CD4-positive, alpha-beta T cell (primary cell): ENCODE measurements at places on chromosomes 7 and 10. TPM values are rescaled to one million over a fixed set of nuclear protein-coding genes. Genes with fewer than 3 reads are reported as not detected.

DNA sequence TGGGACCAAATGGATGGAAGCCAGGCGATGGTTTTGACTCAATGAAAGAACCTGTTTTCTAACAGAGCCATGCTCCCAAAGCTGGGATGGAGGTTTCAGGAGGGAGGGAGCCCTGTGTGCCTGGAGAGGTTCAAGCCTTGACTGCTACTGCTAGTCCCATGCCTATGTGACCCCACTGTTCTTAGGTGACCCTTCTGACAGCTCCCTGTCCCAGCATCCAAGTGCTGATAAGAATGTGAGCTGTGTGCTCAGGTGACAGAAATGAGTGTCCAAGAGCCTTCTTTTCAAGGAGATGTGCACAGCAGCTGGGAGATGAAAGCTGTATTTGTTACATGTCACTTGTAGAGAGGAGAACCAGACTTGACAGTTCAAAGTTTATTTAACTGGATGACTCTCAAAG is 595.4 kb downstream of the GALNT17 start:
- DNase-seq, result no peak
- no peak overlapping the region for H3K4me3 ChIP-seq
- H3K4me1 ChIP-seq, result no peaks in the 10 kb centered on the region
- no peaks in the 10 kb centered on the region for H3K27me3 ChIP-seq
- H3K36me3 ChIP-seq, result no peaks in the 10 kb centered on the region

UFSP1 gene
- total RNA-seq, result 1.1 TPM

JCAD gene
- total RNA-seq, result not detected

CDH23 gene
- total RNA-seq, result 5.2 TPM

GRM8 gene
- not detected for total RNA-seq

TSPAN12 gene
- not detected for total RNA-seq

NPTX2 gene
- total RNA-seq, result not detected

DNA sequence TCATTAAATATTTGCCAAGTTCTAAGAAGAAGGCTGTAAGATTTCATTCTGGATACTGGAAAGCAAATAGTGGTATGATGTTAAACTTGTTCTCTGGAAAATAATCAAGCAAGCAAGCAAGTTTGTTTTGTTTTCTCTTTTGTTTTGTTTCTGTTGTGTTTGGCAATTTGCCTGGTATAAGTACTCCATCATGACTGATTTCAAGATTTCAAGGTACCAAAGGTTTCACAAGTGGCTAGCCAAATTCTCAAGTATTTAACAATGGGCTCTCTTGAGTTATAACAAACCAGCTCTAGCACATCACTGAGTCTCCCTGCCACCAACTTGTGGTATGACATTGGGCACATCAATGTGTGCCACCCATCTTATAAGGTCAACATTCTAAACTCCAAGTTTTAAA is 151.7 kb upstream of the IGFBP3 start:
- no peaks in the 10 kb centered on the region for H3K4me1 ChIP-seq
- no peak for DNase-seq
- no peak overlapping the region for H3K27ac ChIP-seq
- no peaks in the 10 kb centered on the region for H3K27me3 ChIP-seq
- no peak overlapping the region for H3K4me3 ChIP-seq

- no peak for DNase-seq
- H3K27me3 ChIP-seq, result no peaks in the 10 kb centered on the region
- no peaks in the 10 kb centered on the region for H3K36me3 ChIP-seq
- H3K27ac ChIP-seq, result no peak overlapping the region
Measured at GRCh38 chr10:43739161-43739560, 90.5 kb upstream of the ZNF32 start.

GRCh38 chr10:76632767-76633051 is 1004.9 kb downstream of the KCNMA1 start:
- peak; percentile 11 for DNase-seq
- H3K27ac ChIP-seq, result no peak overlapping the region
- no peak overlapping the region for H3K4me3 ChIP-seq
- H3K27me3 ChIP-seq, result no peaks in the 10 kb centered on the region

GRCh38 chr10:124574456-124575070 is 112.9 kb downstream of the LHPP start:
- no peak for DNase-seq
- H3K4me1 ChIP-seq, result no peaks in the 10 kb centered on the region
- H3K27ac ChIP-seq, result no peak overlapping the region

GRCh38 chr7:55081068-55081467 is 62.3 kb downstream of the EGFR start:
- no peak overlapping the region for H3K27ac ChIP-seq
- no peak overlapping the region for H3K4me3 ChIP-seq
- DNase-seq, result no peak
- H3K27me3 ChIP-seq, result no peaks in the 10 kb centered on the region
- no peaks in the 10 kb centered on the region for H3K36me3 ChIP-seq

GRCh38 chr7:22356010-22356691 is 803 bp downstream of the RAPGEF5 start:
- H3K27me3 ChIP-seq, result peaks cover 27% of the 10 kb centered on the region
- H3K36me3 ChIP-seq, result no peaks in the 10 kb centered on the region
- H3K27ac ChIP-seq, result no peak overlapping the region
- H3K4me1 ChIP-seq, result no peaks in the 10 kb centered on the region
- no peak for DNase-seq

- DNase-seq, result peak; percentile 72
- no peaks in the 10 kb centered on the region for H3K27me3 ChIP-seq
- peaks cover 35% of the 10 kb centered on the region for H3K36me3 ChIP-seq
- peaks cover 47% of the 10 kb centered on the region for H3K4me1 ChIP-seq
Measured at GRCh38 chr7:99499371-99499720, 735 bp downstream of the ZNF394 start.

GIMAP6 gene
- 14.3 TPM for total RNA-seq

PBLD gene
- 1.7 TPM for total RNA-seq

DNA sequence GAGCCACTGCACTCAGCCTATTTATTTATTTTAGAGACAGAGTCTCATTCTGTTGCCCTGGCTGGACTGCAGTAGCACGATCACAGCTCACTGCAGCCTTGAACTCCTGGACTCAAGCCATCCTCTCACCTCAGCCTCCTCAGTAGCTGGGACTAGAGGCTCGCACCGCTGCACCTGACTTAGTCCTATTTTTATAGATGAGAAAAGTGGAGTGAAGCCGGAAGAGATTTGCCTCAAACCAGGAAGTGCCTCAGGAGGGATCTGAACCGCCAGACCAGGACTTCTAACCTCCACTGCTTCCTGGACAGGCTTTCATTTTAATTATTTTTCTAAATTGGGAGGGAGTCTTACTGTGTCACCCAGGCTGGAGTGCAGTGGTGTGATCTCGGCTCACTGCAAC is 17.5 kb upstream of the CLIP2 start:
- no peak overlapping the region for H3K27ac ChIP-seq
- no peak overlapping the region for H3K4me3 ChIP-seq
- no peak for DNase-seq
- no peaks in the 10 kb centered on the region for H3K36me3 ChIP-seq
- H3K27me3 ChIP-seq, result no peaks in the 10 kb centered on the region

GRCh38 chr7:146146831-146147486 is 30.4 kb downstream of the CNTNAP2 start:
- H3K27me3 ChIP-seq, result no peaks in the 10 kb centered on the region
- no peak for DNase-seq
- H3K4me3 ChIP-seq, result no peak overlapping the region
- H3K27ac ChIP-seq, result no peak overlapping the region

GRCh38 chr7:105079348-105079747 is 65.3 kb downstream of the KMT2E start:
- H3K4me1 ChIP-seq, result no peaks in the 10 kb centered on the region
- no peaks in the 10 kb centered on the region for H3K27me3 ChIP-seq
- H3K36me3 ChIP-seq, result peaks cover 94% of the 10 kb centered on the region
- no peak overlapping the region for H3K27ac ChIP-seq
- H3K4me3 ChIP-seq, result no peak overlapping the region

SLIT1 gene
- 0.39 TPM for total RNA-seq

DNA sequence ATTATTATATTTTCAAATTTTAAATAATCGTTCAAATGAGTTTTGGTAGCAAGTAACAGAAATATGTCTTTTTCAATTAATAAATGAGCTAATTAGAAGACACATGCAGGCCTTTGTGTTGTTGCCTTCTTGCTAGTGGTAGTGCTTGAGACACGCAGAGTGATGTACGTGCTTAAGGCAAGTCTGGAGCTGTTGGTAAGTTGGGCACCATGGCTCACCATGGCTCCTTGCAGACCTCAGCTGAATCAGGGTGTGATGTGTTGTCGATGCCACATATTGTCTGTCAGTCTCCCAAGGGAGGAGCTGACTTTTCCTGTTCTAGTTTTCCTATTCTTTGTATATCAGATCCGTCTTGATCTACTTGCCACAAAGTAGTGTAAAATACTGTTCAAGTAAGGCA is 8.3 kb downstream of the CDK14 start:
- H3K36me3 ChIP-seq, result no peaks in the 10 kb centered on the region
- H3K4me3 ChIP-seq, result no peak overlapping the region
- no peak overlapping the region for H3K27ac ChIP-seq
- H3K4me1 ChIP-seq, result no peaks in the 10 kb centered on the region
- H3K27me3 ChIP-seq, result no peaks in the 10 kb centered on the region

GRCh38 chr7:116216956-116217571 is 6.7 kb downstream of the TES start:
- peaks cover 40% of the 10 kb centered on the region for H3K4me1 ChIP-seq
- H3K36me3 ChIP-seq, result peaks cover 3% of the 10 kb centered on the region
- H3K27me3 ChIP-seq, result no peaks in the 10 kb centered on the region
- no peak overlapping the region for H3K4me3 ChIP-seq
- no peak overlapping the region for H3K27ac ChIP-seq

DNA sequence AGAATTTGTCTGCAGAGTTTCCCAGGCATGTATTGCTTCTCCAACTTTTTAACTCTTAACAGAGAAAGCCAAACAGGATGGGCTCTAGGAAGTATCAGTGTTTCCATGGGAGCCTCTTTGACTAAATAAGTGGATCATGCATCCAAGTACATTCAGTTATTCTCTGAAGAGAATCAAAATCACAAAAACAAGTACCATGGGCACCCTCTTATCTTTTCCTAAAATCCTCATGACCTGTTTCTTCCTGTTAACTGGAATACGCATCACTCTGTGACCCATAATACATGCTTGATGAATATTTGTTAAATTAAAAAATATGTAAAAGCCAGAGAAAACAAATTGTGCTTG is 186.9 kb upstream of the MGMT start:
- no peak for DNase-seq
- H3K27ac ChIP-seq, result no peak overlapping the region
- no peaks in the 10 kb centered on the region for H3K36me3 ChIP-seq
- peaks cover 2% of the 10 kb centered on the region for H3K27me3 ChIP-seq
- no peak overlapping the region for H3K4me3 ChIP-seq

DNA sequence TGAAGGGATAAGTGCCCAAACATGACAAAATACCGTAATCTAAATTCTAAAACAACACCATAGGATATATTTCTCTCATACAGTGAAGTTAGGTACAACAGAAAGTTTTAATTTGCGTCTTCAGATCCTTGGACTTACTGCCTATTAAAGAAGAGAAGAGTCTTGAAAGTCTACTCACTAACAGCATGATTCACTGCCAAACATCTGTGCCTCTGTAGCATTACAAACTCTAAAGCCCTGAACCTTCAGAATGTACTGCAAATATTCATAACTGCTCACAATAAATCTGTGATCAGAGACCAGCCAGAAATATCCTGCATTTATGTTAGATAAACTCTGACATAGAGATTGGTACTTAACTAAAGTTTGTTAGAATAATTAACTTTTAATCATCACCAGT is 365.3 kb downstream of the PARD3 start:
- no peaks in the 10 kb centered on the region for H3K4me1 ChIP-seq
- H3K27me3 ChIP-seq, result no peaks in the 10 kb centered on the region
- no peaks in the 10 kb centered on the region for H3K36me3 ChIP-seq

LRRC18 gene
- total RNA-seq, result not detected

DNA sequence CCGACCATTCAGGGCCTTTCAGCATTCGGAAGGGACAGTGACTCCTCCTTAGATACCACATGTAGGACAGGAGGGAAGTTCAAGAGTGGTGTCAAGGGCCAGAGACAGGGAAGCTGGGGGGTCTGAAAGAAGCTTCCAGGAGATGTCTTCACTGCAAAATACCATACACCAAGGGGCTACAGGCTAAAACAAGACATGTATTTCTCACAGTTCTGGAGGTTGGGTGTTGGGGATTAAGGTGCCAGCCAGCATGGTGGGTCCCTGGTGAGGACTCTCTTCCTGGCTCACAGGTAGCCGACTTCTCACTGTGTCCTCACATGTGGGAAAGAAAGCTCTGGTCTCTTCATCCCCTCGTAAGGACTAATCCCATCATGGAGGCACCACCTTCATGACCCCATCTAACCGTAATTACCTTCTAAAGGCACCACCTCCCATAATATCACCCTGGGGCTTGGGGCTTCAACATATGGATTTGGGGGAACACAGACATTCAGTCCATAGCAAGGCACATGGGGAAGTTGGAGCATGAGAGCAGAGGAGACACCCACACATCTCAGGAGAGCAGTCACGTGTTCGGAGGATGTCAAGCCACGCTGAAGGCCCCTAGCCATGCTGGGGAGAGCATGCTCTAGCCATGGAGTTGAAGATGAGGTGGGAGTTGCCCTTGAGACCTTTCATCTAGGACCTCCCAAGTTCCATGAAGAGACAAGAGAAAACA is 73.9 kb upstream of the GDF10 start:
- H3K4me3 ChIP-seq, result no peak overlapping the region
- H3K36me3 ChIP-seq, result no peaks in the 10 kb centered on the region
- H3K27ac ChIP-seq, result no peak overlapping the region
- no peak for DNase-seq

KCP gene
- total RNA-seq, result not detected

DNA sequence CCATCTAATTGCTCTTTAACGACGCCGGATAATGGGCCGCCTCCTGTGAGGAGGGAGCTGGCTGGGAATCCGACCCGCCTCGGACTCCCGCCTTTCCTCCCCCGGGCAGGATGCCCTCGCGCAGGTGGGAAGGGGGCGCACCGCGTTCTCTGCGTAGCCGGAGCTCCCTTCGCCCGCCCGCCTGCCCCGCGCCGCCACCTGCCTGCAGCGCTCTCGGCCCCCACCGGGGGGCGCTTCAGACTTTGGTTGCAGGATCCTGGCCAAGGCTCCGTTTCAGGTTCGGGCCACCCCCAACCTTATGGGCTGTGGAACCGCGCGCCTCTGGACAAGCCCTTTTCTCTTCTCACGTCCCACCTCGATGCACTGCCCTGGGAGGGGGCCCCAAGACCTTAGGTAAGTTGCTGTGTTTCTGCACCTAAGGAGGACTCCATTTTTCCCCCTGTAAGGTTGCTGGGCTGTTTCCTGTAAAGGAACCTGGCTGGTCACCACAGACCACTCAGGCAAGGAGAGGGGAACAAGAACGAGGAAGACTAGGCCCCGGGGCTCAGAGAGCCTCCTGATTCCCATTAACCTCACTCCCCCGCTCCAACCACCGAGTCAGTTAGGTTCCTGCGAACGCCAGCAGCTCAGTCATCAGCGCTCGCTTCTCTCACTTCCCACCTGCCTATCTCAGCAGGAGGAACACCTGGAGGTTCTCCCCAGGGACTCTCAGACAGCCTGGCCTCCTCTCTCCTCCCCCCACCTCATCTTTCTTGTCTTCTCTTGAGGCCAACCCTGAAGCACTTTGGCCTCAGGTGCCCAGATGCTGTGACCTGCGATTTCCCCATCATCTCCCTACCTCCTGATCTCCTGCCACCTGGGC is 11.3 kb upstream of the KAZALD1 start:
- peaks cover 20% of the 10 kb centered on the region for H3K4me1 ChIP-seq
- H3K4me3 ChIP-seq, result no peak overlapping the region
- DNase-seq, result peak; percentile 82
- no peak overlapping the region for H3K27ac ChIP-seq
- no peaks in the 10 kb centered on the region for H3K36me3 ChIP-seq
- peaks cover 46% of the 10 kb centered on the region for H3K27me3 ChIP-seq
